ENCODE measurements at places on chromosomes 11 and 22.

DNA sequence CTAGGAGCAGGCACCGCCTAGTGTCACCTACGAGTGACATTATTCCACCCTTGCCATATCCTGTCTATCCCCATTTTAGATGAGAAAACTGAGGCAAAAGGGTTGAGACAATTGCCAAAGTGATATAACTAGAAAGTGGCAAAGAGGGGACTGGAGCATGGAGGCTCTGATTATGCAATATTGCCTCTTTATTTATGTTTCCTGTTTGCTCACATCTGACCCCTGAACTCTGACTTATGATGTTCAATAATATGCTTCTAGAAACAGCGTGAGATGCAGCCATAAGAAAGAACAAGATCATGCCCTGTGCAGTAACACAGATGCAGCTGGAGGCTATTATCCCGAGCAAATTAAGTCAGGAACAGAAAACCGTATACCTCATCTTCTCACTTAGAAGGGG, 7.7 kb downstream of the ELF5 start:
- no peak for DNase-seq

GRCh38 chr22:19902245-19902715, 39.3 kb upstream of the COMT start:
- DNase-seq: no peak

DNA sequence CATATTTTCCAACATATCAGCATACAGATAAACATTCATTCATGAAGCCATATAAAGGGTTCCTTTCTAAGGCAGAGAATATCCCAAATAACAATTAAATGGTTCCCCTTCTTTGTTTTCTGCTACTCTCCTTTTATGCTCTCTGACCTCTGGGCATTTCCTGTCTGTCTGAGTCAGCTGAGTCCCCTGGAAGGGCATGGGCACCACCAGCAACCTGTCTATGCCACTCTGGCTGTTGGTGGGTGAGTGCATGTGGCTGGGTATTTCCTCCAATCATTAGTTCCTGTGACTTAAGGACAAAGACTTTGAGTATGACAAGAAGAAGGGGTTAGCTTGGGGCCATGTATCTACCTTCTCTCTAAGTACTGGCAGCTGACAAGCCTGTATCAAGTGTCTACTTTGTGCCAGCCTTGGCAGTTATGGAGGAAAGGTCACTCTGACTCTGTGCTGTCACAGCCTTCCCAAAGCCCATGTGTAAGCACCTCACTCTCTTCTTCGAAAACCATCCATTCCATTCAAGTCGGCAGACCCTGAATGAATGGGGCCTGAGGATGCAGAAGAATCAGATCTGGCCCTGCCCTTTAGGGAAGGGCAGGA, 86.3 kb upstream of the PHOX2A start:
- no peak for DNase-seq

- no peak for DNase-seq
These were observed 12.5 kb downstream of the QSER1 start for GRCh38 chr11:32905028-32905667.

- DNase-seq: no peak
These were observed 35.2 kb upstream of the TFIP11 start for GRCh38 chr22:26547426-26547825.

GRCh38 chr11:16834384-16834783, 95.9 kb downstream of the C11orf58 start:
- DNase-seq: no peak

GRCh38 chr22:30033137-30033536, 47.1 kb upstream of the HORMAD2 start:
- no peak for DNase-seq

- no peak for DNase-seq
These were observed 9.9 kb downstream of the HPS5 start for GRCh38 chr11:18312012-18312411.

DNA sequence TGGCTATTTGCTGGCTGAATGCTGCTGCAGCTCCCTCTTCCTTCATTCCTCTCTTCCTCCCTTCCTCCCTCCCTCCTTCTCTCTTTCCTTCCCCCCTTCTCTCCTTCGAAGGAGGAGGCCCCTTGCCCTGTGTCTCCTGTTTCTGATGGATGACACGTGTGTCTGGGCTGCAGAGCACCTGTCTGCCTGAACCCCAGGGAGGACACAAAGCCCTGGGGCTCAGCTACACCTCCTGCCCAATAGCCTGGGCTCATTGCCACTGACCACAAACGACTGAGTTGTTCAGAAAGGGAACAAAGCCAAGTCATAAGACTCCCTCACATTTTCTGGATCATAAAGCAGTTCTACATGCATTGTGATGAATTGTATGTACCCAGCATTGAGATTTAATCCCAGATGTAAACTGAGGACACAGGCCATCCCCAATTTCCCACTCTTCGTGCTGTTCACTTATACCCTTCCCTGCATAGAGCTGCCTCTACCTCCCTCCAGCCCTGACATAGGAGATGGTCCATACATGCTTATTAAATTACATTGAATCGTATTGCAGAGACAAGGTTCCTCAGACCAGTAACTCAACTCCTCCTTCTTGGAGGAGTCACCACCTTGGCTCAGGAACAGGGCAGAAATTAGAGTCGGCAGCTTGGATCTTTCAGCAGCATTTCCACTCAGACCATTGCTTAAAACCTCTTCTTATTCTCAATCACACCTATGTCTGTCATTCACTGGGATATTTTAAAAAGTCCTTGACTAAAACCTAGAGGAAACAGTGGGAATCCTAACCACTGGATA, 1.2 kb downstream of the CSRP3 start:
- DNase-seq: peak; percentile 82

DNA sequence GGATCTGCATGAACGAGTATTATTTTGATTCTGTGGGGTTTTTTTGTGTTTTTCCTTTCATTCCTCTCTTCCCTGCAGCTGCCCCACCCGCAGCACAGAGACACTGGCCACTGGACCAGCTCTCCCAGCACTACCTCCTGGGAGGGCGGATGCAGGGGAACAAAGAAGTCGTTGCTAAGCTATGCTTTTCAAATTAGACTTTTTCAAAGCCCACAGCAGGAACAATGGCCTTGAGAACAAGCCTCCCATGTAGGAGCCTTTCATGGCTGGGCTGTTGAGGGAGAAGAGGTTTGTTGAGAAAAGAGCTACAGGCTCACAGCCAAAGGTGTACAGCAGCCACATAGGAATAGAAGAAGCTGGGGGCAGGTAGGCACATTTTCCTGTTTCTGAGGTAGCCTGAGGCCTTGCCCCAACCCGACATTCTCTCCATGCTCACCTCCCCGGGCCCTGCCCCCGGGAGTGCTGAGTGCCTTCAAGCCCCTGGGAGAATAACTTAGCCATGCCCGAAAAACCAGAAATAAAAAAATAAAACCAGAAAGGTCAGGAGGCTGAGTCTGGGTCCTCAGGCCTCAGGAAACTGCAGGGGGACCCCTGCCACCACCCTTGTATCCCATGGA, 20.5 kb upstream of the SYT12 start:
- DNase-seq: no peak

DNA sequence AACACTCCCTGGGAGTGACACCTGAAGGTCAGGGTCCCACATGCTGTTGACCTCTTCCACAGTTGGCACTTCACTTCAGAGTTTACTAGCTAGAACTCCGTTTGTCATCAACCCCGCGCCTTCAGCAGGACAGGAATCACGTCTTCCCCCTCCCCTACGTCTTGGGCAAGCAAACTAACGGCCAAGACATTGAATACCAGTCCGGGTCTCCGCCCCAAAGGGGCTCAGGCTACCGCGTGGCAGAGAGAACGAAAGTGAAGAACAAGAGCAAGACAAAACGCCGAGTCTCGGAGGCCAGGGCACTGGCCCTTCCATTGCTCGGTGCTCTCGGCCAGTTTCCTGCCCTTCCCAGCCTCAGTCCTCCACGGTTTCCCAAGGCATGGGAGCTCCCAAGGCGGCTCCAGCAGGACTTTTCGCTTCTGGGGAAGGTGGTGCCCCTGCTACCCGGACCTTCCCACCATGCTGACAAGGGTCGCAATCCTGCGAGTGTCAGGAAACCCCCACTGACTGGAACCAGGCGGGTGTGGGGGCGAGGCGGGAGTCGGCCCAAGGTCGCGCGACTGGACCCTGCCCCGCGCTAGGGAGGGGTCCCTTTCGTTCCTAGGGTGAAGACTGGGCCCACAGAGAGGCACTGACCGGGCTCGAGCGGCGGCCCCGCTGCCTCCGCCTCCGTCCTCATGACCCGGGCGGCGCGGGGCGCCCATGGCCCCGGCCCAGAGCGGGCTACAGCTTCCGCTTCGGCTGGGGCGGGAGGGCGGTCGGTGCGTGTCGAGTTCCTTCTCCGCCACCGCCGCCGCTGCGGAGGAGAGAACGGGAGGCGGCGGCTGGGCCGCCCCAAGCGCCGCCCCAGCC, at the start of gene GUCD1:
TSS of gene GUCD1 (minus strand) at position 826 of the 852 bp plus-strand sequence. CDS start at position 679, 147 bp downstream.
- DNase-seq: peak; percentile 41

DNA sequence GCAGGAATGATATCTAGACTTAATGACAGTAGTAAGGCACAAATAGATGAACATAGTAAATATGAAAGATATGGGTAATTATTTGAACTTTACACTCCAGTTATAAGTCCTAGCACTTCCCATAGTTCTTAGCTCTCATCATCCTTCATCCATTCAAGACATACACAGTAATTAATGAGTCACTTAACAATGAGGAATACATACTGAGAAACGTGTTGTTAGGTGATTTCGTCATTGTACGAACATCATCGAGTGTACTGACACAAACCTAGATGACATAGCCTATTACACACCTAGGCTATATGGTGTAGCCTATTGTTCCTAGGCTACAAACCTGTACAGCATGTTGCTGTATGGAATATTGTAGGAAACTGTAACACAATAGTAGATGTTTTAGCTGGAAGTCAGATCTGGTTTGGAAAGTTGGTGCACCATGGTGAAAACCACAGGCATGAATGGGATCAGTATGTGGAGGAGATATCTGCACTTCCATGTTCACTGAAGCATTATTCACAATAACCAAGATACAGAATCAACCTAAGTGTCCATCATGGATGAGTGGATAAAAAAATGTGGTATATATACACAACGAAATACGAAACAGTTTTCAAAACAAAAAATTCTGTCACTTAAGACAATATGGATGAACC, 229.9 kb upstream of the PITPNB start:
- no peak for DNase-seq

- DNase-seq: no peak
These were observed 54.8 kb upstream of the TIMP3 start for GRCh38 chr22:32746732-32747131.

DNA sequence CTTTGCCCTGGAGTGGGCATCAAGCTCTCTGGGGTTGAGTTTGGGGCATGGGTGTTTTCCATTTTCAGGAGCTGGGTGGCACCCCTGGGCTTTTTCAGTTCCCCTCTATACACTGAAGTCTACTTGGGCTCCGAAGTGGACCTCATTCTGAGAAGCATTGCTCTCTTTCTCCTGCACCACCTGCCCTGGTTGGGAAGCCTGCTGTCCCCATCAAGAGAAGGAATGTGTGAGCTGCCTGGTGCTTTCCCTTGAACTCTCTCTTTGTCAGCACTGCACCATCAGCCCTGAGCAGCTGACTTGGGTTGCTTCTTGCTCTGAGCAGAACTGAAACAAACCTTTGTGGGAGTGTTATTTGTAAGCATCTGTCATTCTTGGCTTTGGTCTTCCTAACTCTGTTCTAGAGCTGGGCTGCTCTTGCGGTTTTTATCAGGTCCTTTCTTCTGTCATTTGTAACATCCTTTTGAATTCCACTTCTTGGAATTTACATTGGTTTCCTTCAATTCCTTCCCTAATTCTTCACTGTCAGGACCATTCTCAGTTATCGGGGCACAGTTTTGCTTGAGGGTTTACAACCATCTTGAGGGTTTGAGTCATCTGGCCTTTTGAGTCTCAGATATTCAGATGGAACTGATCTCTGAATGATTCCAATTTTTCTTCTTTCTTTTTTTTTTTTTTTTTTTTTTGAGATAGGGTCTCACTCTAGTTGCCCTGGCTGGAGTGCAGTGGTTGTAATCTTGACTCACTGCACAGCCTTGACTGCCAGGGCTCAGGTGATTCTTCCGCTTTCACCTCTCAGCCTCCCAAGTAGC, 20.5 kb downstream of the UBE2L3 start:
- DNase-seq: no peak

- DNase-seq: no peak
These were observed 160.9 kb downstream of the TBC1D22A start for GRCh38 chr22:46923394-46923793.

DNA sequence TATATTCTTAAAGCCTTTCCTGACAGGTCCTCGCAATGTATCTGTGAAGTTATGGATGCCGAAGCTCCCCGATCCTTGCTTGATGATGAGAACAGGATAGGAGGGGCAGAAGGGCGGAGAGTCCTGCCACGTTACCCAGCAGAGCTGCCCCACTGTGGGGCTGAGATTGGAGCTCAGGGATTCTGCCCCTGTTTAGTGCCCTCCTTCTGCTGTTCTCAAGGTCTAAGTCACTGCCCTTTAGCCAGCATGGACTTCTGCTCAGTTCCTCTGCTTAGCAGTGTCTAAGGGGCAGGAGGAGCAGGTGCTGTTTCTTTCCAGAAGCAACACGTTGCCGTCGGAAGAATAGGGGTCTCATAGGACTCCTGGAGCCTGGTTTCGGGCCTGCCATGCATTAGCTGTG, 164.2 kb upstream of the B3GAT1 start:
- DNase-seq: no peak

GRCh38 chr11:34068111-34068510, 16.6 kb downstream of the CAPRIN1 start:
- no peak for DNase-seq

DNA sequence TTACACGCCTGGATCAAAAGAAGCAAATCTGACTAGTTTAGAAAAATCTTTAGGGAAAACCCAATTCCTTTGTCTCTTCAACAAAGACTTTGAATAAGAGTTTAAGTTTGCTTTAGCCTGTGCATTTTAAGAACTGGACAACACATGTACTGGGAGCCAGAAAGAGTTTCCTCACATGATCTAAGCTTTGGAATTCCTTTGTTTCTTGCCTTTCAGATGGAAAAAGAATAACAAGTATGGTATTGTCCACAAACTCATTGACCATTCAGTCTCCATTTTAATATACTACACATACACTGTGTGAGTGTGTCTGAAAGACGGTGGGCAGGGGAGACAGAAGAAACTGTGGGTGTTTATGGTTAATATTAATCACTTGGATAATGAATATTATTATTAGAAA, 205.6 kb downstream of the MAML2 start:
- DNase-seq: no peak

DNA sequence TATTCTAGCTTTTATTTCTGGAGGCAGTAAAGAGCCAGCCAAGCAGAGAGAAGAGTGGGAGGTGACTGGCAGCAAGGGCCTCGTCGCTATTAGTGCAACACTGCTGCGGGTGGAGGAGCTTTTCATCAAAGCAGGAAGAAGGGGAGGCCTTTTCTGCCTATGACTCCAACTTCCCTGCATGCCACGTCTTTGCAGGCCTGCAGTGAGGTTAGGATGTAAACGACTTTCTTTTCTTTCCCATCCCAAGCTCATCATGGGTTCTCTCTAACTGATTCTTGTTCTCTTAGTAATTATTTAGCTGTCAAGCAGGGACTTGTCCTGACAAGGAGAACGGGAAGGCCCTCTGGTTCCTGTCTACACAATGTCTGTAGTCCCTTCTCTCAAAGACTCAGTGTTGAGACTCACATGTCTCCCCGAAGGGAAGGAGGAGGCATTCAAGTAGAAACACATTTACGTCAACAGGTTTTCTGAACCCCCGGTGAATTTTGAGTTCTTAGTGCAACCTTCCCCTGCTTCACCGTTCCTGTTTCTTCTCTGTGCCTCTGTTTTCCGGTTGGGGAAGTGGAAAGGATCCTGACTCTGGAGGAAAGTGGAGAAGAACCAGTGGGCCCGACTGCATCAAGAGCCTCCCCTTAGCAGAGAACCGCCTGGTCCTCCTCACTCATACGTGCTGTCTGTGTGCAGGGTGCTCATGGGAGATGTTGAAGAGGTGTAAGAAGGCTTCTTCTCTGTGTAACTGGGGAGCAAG, 56.9 kb downstream of the PACS1 start:
- DNase-seq: no peak

All from urothelium cell line (cell line).